ENCODE measurements at places on chromosomes 7 and 10. TPM values are rescaled to one million over a fixed set of nuclear protein-coding genes. Genes with fewer than 3 reads are reported as not detected.
A peak's percentile ranks its signal among the peaks of the same experiment; 100 is the strongest.

The FAM221A gene
- total RNA-seq: 6.2 TPM

The SPDYE1 gene
- total RNA-seq: not detected

The OR6V1 gene
- not detected for total RNA-seq

The CFAP46 gene
- total RNA-seq: not detected

The ZCCHC24 gene
- total RNA-seq: 3.2 TPM

The PITX3 gene
- not detected for total RNA-seq

The TWNK gene
- total RNA-seq: 10.8 TPM

The ANAPC16 gene
- 89.8 TPM for total RNA-seq

The ANXA8L1 gene
- total RNA-seq: 0.17 TPM

- peak; percentile 42 for DNase-seq
These were observed 57.4 kb downstream of the CHST15 start for GRCh38 chr10:124035928-124036558.

DNA sequence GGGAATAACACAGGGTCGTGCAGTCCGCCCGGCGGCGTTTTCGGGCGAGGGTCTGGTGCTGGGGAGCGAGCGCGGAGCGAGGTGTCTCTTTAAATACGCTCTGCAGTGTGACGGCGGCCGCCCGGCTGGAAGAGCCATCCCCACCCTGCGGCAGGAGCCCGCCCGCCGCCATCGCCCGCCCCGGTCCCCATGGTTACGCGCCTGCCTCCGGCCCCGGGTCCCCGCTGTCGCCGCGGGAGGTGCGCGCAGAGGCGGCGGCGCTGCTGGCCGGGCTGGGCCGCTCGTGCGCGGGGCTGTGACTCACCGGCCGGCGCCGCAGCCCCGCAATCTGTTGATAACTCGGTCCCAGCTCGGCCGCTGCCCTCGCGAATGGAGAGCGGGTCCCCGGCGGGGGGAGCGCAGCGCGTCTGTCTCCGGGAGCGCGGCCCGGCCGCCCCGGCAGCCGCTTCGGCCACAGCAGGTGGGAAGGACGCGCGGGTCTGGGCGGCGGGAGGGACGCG is at the start of gene ADGRA1:
TSS of gene ADGRA1 (plus strand) at position 246 of the 500 bp plus-strand sequence. CDS start 986 bp downstream, outside the sequence.
- no peak for DNase-seq

GRCh38 chr7:43112459-43112940 is at the start of gene HECW1:
Gene HECW1 (plus strand): TSS chr7:43112647. CDS start chr7:43243906, 131,259 bp downstream.
- no peak for DNase-seq

- no peak for DNase-seq
These were observed 153.7 kb downstream of the FANK1 start for GRCh38 chr10:126049759-126050700.

DNA sequence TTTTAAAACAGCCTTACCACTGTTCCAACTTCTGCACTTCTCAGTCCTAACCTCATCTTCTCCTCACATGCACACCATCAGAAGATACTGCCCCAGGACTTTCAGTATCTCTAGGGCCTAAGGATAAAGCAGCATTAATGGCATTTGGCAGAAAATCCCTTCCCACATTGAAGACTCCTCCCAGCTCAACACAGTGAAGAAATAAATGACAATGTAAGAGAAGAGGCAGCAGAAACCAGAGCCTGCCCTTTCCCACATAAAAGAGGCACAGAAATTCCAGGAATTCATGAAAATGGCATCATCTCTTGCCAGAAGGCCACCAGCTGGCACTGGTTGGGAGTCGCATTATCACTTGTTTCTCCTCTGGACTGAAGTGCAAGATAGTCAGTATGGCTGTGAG is 3.7 kb downstream of the GCC1 start:
- no peak for DNase-seq

DNA sequence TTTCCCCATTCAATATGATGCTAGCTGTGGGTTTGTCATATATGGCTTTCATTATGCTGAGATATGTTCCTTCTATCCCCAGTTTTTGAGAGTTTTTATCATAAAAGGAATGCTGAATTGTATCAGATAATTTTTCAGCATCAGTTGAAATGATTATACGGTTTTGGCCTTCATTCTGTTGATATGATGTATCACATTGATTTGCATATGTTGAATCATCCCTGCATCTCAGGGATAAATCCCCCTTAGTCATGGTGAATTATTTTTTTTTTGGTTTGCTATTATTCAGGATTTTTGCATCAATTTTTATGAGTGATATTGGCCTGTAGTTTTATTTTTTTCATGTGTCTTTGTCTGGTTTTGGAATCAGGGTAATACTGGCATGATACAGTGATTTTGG is 1152.3 kb upstream of the C7orf33 start:
- DNase-seq: no peak

GRCh38 chr10:126233182-126234148 is 154.8 kb downstream of the ADAM12 start:
- no peak for DNase-seq

DNA sequence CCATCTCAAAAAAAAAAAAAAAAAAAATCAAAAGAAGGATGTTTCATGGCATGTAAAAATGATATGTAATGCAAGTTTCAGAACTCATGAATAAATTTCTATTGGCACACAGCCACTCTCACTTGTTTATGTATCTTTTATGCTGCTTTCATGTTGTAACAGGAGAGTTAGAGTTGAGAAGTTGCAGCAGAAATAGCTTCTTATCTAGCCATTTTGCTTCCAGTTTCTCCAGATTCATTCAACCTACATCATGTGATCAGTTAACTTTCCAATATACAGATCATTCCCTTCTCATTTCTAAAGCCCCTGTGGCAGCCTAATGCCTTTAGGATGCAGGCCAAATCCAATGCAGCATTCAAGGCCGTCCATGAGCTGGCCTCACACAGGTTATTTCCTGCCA is 30.4 kb downstream of the ZNF786 start:
- DNase-seq: no peak

DNA sequence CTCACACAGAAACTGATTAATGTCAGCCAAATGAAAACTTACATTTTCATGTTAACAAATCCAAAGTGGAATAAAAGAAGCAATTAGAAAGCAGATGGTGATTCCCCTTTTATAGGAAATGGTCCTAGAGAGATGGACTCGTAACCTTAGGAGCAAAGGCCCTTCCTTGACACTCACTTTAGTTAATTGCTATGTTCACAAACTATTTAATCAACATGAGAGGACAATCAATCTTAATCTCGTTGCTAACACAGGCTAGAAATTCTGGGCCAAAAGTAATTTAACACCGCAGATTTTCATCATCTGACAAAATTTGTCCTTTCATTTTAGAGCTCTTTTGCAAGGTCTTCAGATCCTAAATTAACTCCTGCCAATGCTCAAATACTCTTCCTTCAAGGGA is 64.0 kb upstream of the DNAJB12 start:
- no peak for DNase-seq

DNA sequence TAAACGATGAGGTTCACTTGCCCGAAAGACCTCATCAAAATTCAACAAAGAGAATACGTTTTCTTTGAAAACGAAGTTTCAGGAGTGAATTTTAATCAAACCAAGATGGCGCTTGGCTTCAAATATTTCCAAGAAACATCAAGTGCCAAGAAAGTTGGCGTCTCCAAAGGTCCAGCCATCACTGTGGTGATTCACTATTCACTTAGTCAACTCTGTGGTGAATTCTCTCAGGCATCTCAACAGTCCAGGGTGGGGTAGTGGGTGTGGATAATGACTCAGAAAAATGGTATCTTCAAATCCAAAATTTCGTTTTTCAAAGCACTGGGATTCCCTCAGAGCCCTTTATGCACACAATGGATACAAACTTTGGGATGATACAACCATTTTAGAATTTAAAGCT is 133.1 kb downstream of the SVIL start:
- no peak for DNase-seq

GRCh38 chr10:50832171-50832751 is 53.2 kb downstream of the A1CF start:
- no peak for DNase-seq

- DNase-seq: no peak
These were observed 4.1 kb upstream of the GTPBP4 start for GRCh38 chr10:983971-984655.

DNA sequence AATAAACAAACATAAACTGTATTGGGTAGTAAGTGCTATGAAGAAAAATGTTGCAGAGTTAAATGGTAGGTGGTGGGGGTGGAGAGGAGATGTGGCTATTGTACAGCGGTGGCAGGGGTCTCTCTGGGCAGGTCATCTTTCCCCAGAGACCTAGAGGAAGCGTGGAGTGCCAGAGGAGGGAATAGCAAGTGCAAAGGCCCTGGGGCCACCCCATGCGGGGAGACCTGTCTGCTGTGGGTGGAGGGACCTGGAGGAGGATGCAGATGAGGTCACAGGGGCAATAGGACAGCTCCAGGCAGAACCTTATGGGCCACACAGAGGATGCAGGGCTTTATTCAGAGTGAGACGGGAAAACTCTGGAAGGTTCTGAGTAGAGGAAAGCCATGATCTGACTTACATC is 47.5 kb downstream of the DLG5 start:
- DNase-seq: no peak

GRCh38 chr7:27680610-27681009 is 17.9 kb upstream of the HIBADH start:
- DNase-seq: no peak

DNA sequence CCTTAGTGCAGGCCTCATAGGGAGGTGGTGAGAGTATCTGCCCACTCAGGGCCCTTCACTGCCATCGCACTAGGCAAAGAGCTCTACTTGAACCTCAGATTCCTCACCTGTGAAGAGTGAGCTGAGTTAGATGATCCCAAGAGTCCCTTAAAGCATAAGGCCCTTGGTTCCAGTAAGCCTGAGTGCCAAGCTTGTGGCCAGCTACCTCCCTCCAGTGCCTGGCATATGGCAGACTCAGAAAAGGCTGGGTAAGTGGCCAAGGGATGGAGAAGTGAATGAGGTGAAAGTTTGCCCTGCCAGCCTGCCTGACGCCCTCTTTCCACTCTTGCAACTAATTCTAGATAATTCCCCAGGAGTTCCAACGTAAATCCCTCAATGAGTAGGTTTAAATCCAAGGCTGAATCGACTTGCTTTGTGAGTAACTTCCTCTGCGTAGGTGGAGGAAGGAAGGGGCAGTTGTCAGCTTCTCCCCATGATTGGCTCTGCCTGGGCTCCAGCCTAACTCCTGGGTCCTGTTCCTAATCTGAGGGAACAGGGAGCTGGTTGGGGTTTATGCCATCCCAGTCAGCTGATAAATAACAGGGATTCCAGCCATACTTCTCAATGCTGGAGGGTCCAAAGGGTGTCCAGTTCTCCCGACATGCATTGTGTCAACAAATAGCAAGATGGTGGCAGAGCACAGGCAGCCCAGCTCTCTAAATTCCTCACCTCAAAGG is 14.2 kb downstream of the DUSP5 start:
- DNase-seq: no peak

DNA sequence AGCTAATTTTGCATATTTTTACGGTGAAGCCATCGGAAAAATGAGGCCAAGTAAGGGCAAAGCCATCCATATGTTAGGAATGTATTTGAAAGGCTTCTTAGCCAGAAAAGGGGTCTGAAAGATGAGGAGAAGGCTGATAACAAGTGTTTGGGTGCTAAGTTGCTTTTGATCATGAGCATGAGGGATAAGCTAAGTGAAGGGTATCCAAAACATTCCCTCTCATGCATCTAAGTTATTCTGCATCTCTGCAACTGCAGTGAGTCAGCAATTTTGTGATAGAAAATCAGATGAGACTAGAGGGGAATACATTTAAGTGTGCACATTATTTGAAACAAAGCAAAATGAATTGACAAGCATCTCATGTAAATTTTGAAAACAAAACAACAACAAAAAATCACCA is 282.8 kb downstream of the GPR158 start:
- DNase-seq: no peak

- DNase-seq: no peak
These were observed 132.8 kb downstream of the DYNC1I1 start for GRCh38 chr7:95905167-95905566.

- no peak for DNase-seq
These were observed 3.7 kb downstream of the TMEM140 start for GRCh38 chr7:135151533-135151932.
